Left ventricle myocardium inferior (tissue), 1 donor: ENCODE measurements at places on chromosomes 4 and X. TPM values are rescaled to one million over a fixed set of nuclear protein-coding genes. Genes with fewer than 3 reads are reported as not detected.
A peak's percentile ranks its signal among the peaks of the same experiment; 100 is the strongest.

Gene ADAMTS3
- total RNA-seq: 0.60 TPM

Gene ATP5ME
- 914 TPM for total RNA-seq

Gene CHRDL1
- total RNA-seq: 3.7 TPM

Gene EIF2S3
- total RNA-seq: 71.0 TPM

DNA sequence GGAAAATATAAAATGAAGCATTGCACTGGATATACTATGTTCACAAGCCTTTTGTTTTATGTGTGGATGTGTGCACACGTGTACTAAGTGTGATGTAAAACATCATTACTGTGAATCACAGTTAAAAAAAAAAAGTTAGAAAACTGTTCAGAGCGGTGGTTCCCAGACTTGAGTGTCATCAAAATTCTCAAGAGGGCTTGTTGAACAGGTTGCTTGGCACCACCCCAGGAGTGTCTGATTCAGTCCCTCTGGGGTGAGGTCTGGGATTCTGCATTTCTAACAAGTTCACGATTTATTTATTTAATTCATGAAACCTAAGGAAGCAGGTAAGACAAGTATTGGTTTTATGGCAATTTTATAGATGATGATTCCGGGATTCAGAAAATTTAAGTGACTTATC is 1.8 kb downstream of the CENPU start:
- no peak overlapping the region for H3K27ac ChIP-seq
- no peaks in the 10 kb centered on the region for H3K36me3 ChIP-seq
- no peaks in the 10 kb centered on the region for H3K27me3 ChIP-seq
- DNase-seq: no peak
- H3K4me3 ChIP-seq: no peak overlapping the region
- H3K4me1 ChIP-seq: peaks cover 24% of the 10 kb centered on the region

DNA sequence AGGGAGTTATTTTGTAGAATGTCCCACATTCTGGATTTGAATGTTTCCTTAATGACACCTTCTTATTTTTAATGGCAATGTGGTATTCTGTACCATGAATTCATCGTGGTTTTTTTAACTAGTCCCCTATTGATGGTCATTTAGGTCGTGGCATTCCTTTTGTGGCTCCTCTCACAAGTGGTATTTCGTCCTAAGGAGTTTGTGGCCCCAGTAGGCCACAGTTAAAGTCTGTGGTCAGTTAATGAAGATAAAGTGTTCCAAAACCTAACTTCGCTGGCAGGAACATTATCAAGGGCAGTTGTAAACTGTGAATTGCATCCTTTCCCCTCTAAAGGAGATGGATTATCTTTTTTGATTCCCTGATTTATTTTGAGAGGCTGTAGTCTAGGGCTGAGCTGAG is 133.2 kb downstream of the TMEM164 start:
- no peaks in the 10 kb centered on the region for H3K36me3 ChIP-seq
- no peaks in the 10 kb centered on the region for H3K27me3 ChIP-seq
- H3K4me3 ChIP-seq: no peak overlapping the region
- no peak overlapping the region for H3K27ac ChIP-seq

DNA sequence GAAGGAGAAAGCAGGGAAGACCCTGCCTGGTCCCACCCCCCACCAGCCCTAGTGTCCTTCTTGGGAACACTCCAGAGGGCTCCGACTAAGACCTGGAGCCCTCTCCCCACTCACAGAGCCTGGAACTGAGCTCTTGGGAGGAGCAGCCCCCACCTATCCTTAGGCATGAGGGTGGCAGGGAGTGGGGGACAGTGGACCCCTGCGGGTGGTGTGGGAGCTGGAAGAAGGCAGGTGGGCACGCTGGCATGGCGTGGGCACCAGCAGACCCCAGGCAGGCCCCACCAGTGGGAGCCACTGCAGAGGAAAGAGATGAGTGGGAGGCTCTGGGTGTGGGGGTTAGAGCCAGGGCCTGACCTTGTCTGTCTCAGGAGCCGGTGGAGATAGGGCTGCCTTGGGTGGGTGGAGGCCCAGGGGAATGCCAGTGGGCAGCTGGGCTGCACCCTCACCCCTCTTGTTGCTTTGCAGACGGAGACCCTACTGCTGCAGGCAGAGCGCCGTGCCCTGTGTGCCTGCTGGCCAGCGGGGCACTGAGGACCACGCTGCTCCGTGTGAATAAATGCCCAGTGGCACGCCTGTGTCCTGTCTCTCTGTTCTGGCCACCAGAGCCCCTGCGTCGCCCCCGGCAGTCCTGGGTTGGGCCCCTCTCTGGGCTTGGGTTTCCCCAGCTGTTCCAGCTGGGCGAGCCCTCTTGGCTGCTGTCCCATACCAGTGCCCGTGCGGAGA is 15.6 kb upstream of the NAT8L start:
- no peak overlapping the region for H3K4me3 ChIP-seq
- H3K36me3 ChIP-seq: no peaks in the 10 kb centered on the region
- DNase-seq: no peak
- H3K4me1 ChIP-seq: peaks cover 28% of the 10 kb centered on the region
- H3K27me3 ChIP-seq: peaks cover 95% of the 10 kb centered on the region

- no peak overlapping the region for H3K4me3 ChIP-seq
- H3K4me1 ChIP-seq: no peaks in the 10 kb centered on the region
- DNase-seq: no peak
- no peaks in the 10 kb centered on the region for H3K36me3 ChIP-seq
- no peaks in the 10 kb centered on the region for H3K27me3 ChIP-seq
These were observed 198.7 kb downstream of the TMA16 start for GRCh38 chr4:163693211-163693610.

DNA sequence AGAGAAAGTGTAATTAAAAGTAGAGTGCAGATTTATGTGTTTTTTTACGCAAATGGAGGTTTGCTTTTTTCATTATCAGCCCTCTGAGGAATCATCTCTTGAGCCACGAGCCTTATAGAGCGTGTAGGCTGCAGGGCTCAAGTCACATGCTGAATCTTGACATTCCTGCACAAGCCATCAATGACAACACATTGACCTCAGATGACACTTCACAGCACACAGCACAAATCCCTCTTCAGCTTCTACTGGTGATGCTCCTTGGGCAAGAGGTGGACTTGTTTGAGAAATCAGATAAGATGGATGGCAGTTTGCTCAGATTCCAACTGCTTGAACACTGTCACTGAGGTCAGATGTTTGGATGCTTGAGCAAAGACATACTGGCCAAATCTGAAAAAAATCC is 250.6 kb downstream of the SNCA start:
- H3K4me3 ChIP-seq: no peak overlapping the region
- peaks cover 8% of the 10 kb centered on the region for H3K4me1 ChIP-seq
- no peak overlapping the region for H3K27ac ChIP-seq
- no peak for DNase-seq
- no peaks in the 10 kb centered on the region for H3K27me3 ChIP-seq

- no peaks in the 10 kb centered on the region for H3K36me3 ChIP-seq
- H3K27me3 ChIP-seq: no peaks in the 10 kb centered on the region
- no peak overlapping the region for H3K27ac ChIP-seq
These were observed 27.0 kb downstream of the KDM6A start for GRCh38 chrX:44899946-44900345.

GRCh38 chrX:12223650-12224049 is 85.4 kb downstream of the FRMPD4 start:
- DNase-seq: no peak
- H3K27me3 ChIP-seq: no peaks in the 10 kb centered on the region
- no peaks in the 10 kb centered on the region for H3K36me3 ChIP-seq
- no peak overlapping the region for H3K27ac ChIP-seq
- no peaks in the 10 kb centered on the region for H3K4me1 ChIP-seq

DNA sequence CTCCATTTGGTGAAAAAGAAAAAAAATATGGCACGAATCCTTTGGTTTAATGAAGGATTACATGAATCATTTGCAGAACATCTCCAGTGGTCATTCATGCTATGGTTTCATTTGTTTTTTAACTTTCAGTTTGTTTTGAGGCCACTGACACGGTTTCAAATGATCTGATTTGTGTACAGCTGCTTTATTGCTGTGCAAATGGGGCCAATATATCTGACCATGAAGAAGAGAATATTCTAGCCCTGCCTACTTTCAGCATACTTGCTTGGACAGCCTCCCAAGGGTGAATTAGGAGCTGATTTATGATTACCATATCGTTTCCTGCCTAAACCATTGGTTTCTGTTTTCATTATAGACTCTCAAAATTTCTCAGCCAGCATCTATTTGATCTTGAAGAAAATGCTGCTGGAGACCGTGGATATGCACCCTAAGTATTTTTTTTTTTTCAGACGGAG is 30.7 kb downstream of the SPARCL1 start:
- peak overlapping the region; percentile 2 for H3K4me3 ChIP-seq
- H3K27ac ChIP-seq: peak overlapping the region; percentile 69
- H3K36me3 ChIP-seq: peaks cover 57% of the 10 kb centered on the region
- H3K27me3 ChIP-seq: no peaks in the 10 kb centered on the region
- DNase-seq: no peak

DNA sequence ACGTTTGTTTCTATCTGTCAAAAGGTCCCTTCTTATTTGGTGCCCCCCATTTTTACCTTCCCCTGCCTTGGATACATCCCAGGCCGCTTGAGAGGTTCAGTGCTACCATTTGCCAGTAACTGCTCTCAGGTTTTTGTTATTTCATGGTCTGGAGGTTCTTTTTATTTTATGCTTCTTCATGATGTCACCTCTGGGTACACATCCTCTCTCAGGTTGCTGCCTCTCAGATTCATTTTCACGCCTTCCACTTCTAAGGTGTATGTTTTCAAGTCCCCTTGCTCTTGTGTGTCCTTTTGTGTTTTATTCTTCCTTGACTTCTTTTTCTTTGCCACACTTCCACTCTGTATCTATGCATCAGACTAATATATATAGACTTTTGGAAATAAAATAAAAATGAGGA is 640.1 kb upstream of the AADAT start:
- no peak for DNase-seq
- no peaks in the 10 kb centered on the region for H3K4me1 ChIP-seq
- H3K4me3 ChIP-seq: no peak overlapping the region
- no peaks in the 10 kb centered on the region for H3K36me3 ChIP-seq

DNA sequence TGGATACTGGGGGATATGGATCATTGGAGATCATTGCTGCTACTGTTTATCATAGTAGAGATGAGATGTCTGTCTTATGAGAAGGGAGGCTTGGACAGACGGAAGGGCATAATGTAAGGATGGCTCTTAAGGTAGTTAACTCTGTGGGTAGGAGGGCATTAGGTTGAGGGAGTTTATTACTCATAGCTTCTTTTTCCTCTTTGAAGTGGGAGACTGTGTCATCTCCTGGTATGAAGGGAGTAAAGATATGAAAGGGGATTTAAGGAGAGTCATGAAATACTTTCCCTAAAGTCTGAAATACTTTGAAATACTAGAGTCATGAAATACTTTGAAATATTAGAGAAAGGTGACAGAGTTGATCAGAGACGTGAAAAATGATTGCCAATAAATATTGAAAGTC is 255.5 kb upstream of the PITX2 start:
- no peaks in the 10 kb centered on the region for H3K4me1 ChIP-seq
- no peaks in the 10 kb centered on the region for H3K36me3 ChIP-seq
- DNase-seq: no peak
- H3K27me3 ChIP-seq: no peaks in the 10 kb centered on the region
- H3K27ac ChIP-seq: no peak overlapping the region

GRCh38 chr4:184536881-184537248 is 62.5 kb upstream of the IRF2 start:
- DNase-seq: no peak
- H3K4me3 ChIP-seq: peak overlapping the region; percentile 71
- H3K27ac ChIP-seq: peak overlapping the region; percentile 95
- H3K27me3 ChIP-seq: no peaks in the 10 kb centered on the region
- no peaks in the 10 kb centered on the region for H3K36me3 ChIP-seq
- H3K4me1 ChIP-seq: peaks cover 40% of the 10 kb centered on the region

DNA sequence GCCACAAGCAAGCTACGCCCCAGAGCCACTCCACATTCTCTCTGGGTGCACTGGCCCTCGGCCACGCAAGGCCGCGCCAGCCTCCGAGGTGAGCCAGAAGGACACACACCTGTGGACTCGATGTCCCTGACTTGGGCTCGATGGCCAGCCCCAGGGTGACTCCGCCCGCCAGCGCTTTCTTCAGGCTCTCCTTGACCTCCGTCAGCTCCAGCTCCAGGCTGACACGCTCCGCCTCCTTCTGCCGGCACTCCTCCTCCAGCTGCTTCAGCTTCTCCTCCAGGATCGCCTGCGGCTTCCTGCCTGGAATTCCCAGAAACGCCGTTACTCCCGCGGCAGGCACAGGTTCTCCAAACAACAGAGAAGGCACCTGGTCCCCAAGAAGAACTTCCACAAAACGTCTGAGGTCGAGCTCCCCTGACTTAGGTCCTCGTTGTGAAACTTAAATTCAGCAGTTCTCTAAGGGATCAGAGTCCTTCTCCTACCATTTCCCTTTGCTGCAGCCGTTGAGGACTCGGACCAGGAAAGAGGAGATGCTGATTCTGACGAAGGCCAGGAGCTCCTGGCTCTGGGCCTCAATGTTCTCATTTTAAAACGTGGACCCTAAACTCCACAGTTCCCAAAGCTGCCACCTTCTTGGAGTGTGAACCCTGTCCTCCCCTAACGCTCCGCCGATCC is 166.8 kb downstream of the AFAP1 start:
- peak overlapping the region; percentile 33 for H3K27ac ChIP-seq
- H3K4me3 ChIP-seq: no peak overlapping the region
- DNase-seq: peak; percentile 57

DNA sequence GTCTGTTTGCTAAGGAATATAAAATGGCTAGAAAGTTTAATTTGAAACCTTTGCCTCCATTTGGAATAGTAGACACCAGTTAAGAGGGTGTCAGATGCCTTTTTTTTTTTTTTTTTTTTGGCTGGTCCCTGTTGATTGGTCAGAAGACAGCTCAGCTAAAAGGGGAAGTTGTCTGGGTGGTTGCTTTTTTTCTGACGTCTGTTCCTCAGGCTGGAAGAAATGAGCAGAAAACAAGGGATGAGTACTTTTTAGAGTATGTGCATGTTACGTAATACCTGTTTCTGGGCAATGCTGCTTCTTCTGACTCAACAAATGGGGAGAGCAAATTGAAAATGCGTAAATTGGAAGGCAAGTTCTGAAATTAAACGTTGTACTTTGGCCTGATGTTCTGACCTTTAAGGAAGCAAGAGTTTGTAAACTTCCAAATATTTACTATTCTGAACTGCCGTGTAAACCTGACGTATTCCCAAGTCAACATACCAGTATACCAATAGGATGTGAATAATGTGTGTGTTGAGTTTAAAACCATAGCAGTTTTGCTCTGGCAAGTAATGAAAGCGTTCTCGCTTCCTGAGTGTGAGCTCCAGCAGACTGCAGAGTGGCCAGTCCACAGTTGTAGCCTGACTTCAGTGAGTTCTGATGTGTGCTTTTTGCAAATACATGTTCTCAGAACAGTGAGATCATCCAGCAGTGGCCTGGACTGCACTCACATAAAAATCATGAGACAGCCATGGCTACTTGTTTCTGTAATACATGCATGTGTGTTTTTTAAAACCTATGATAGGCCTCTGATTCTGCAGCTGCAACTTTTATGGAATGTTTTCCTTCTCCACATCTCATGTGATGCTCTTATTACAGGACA is 1.7 kb downstream of the SAT1 start:
- H3K4me3 ChIP-seq: peak overlapping the region; percentile 80
- peaks cover 11% of the 10 kb centered on the region for H3K4me1 ChIP-seq
- no peaks in the 10 kb centered on the region for H3K27me3 ChIP-seq
- DNase-seq: no peak
- H3K27ac ChIP-seq: peak overlapping the region; percentile 95
